HL-60 (cell line): ENCODE measurements at places on chromosomes 5 and 9.
A peak's percentile ranks its signal among the peaks of the same experiment; 100 is the strongest.

DNA sequence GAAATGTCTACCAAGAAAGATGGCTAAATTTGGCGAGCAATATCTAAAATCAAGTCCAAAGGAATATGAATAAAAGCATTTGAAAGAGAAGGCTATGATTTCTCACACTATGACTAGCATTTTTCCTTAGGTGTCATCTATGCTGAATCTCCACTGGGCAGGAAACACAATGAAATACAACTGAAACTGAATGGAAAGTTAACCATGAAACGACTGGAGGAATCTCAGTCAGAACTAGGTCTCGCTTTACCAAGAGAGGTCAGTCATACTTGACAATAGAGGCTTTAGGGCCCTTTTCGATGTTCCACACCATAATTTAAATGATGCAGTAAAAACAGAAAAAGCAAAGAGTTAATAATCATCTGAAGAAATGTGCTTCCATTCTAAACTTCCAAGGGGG lies 339.0 kb downstream of the PDE4D start:
- DNase-seq, result no peak

GRCh38 chr5:63916786-63917185 lies 45.5 kb downstream of the HTR1A start:
- no peak for DNase-seq

DNA sequence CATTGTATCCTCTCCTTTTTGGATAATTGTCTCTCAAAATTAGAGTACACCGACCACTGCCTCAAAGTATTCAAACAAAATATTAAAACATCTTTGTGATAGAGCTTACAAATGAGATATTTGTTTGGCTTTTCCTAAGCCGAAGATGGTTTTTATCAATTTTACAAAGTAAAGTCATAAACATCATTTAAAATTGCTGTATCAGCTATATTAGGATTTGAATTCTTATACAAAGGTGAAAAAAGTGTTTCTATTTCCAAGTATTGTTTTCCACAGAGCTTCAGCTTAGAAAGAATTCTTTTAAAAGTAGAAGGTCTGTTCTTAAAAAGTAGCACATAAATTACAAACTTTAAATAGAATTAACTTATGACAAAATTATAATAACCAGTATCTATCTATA lies 116.6 kb upstream of the IFNE start:
- no peak for DNase-seq

DNA sequence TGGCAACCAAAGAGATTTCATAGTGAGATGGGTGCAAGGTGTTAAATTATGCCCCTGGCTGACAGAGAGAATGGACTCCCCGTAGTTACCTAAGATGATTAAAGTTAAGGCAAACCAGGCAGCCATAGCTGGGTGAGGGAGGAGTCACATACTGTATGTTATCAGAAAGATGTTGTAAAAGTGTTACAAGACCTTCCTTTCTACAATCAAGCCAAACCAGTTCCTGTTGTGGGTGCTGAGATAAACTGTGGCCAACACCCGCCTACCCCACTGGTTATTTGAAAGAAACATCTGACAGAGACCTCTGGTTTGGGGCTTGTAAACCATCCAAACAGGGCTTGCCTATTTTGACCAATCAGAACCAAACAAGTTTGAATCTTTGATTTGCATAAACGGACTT lies 684.7 kb upstream of the NUDT12 start:
- DNase-seq, result no peak

- DNase-seq, result no peak
These were observed 286.0 kb upstream of the DAP start for GRCh38 chr5:11047030-11047429.

DNA sequence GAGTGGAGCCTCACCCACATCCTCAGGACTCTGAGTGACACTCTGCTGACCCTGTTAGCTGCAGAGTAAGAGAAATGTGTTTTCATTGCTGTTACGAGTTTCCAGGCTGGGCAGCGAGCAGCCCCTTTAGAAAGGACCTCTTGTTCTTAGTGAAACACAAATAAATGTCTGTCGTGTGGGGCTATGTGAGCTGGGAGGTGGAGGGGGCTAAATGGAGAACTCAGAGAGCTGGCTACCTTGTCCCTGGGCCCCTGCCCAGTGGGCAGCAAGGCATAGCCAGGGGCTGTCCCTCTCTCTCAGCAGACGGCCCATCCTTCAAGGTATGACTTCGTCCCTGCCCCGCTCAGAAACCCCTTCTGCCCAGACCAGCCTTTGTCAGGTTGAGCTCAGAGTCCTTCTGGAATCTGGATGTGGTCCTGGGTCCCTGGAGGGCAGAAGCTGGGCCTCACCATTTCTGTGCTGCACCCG lies 10.2 kb downstream of the DCANP1 start:
- DNase-seq, result no peak

DNA sequence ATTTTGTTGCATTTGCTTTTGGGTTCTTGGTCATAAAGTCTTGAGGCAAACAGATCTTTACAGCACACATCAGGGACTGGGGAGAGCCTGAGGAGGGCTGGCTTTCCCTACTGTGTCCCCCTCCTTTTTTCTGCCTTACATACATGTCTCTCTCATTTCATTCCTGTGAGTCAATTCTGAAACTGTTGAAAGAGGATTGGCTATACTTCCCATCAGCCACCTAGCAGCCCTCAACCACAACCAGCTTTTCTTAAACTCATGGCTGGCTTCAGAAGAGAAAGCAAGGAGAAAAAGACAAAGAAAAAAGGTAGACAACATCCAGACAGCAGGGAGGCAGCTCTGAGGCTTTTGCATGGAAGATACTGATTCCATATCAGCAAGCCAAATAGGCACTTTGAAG lies 374.8 kb upstream of the KIF2A start:
- DNase-seq, result no peak

GRCh38 chr9:17528859-17529258 lies 50.0 kb upstream of the SH3GL2 start:
- no peak for DNase-seq

DNA sequence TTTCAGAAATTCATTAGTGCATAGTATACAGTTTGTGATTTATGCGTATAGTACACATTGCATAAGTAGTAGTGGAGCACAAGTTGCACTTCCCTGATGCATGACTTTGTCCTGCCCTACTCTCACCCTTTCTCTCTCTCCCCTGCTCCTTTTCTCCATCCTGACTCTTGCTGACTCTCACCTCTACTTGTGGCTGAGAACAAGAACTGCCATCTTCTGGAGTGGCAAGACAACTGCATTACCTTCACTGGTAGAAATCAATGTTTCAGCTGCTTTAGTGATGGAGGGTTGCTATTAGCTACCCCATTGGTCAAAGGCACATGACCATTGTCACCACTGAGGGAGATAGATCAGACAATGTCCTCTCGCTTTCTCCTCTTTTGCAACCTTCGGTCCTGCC lies 26.9 kb downstream of the SPEF2 start:
- DNase-seq, result no peak

DNA sequence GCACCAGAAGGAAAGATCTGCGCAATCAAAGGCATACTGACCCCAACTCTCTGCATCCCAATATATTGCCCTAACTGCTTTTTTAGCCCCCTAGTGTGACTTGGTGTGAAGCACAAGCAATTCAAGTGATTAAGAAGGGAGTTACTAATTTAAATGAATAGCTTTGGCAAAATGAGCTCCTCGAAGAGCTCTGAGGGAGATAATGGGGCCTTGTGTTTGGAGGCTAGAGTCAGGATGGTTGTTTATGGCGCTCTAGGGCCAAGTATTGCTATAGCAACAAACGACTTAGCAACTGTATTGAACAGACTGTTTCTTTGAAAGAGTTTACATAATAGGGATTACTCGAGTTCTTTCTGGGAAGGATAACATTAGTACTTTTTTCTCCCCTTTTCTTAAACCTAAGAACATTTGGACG lies 11.5 kb upstream of the C5orf58 start:
- no peak for DNase-seq

DNA sequence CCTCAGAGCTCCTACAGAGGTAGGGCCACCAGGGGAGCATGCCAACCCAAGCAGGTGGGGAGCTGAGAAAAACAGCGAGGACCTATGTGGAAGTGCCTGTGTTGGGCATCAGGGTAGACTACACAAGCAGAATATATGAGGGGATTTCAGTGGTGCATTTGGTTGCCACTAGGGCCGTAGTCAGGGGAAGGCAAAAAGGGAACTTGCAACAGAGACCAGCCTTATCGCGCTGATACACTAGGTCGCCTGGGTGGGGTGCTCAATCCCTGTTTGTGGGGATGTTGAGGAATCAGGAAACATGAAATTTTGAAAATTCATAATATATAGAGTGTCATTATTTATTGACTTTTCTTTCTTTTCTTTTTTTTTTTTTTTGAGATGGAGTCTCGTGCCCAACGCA lies 370.9 kb upstream of the PRR16 start:
- DNase-seq, result peak; percentile 43

GRCh38 chr9:21711504-21711903 lies 90.9 kb upstream of the MTAP start:
- DNase-seq, result no peak

DNA sequence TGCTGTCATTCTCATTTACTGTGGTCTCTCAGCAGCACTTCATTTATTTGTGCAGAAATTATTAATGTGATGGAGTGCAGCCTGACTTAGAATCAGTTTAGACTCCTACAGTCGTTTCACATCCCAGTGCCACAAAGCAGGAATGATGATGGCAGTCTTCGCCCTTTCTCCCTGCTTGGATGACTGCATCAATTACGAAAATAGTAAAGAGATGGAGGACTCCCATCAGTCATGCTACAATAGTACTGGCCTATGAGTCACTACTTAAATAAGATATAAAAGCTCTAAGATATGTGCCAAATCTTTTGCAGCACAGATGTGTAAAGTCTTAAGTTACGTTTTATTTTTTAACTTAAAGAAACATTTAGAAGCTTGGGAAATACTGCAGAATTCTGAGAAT lies 263.9 kb downstream of the CHSY3 start:
- DNase-seq, result no peak

GRCh38 chr5:78550891-78551290 lies 97.7 kb downstream of the LHFPL2 start:
- DNase-seq, result no peak

DNA sequence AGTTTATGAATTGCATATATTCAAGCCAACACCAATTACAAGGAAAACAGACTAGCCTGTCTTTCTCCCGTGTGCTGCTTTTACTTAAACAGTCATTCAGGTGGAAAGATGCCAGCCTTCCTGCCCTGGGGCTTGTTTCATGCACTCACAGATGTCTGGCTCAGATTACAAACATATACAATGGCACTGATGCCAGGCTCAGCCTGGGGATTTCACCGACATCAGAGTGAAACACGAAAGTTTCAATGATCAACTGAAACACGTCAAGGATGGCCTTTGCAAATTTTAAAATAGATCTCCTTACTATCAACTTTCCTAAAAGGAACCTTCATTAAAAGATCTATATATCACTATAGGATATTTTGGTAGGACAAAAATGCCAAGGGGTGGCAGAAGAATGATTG lies 1576.5 kb downstream of the EFNA5 start:
- DNase-seq, result no peak

GRCh38 chr5:112636751-112637150 lies 100.9 kb upstream of the APC start:
- DNase-seq, result no peak

DNA sequence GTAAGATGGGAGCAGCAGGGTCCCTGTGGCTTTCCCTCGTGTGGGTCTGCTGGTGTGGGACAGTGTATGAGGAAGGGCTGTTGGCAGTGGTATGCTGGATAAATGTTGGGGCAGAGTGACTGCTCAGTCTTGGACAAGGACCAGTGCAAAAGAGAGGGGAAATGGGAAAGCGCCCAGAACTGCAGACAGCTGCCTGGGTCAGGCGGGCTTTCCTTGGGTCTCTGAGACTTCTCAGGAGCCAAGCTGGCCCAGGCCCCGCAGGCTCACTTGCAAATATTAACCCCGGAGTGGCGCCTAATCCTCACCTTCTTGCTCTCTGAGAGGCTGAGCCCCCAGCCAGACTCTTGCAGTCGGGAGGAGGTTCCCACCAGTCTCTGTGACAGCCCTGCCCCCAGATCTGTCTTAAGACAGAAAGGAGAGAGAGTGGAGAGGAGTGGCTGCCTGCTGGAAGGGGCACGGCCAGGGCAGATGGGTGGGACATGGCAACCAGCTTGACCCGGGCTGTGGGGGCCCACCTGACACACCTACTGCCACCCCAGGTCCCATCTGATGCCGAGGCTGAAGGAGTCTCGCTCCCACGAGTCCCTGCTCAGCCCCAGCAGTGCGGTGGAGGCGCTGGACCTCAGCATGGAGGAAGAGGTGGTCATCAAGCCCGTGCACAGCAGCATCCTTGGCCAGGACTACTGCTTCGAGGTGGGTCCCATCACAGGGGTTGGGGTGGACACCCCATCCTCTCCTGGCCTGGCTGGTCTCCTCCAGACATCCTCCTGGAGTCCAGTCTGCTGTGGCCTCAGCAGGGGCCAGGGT lies 105.2 kb downstream of the DAB2IP start:
- no peak for DNase-seq

DNA sequence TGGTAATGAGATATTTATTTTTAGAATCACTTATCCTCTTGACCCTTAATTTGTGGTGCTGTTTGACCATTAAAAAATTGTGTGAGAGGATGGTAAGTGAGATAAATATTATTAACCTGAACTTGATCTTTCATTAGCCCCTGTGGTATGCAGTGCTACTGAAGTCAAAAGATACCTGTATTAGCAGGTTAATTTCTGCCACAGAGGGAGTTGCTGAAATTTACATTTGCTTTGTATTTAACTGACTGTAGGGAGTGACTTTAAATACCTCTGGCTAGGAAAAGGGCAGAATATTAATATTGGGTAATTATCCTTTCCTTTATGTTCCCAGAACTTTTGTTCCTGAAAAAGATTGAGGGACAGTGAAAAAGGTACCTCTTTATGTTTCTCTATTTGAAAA lies 133.6 kb downstream of the CHSY3 start:
- DNase-seq, result no peak

DNA sequence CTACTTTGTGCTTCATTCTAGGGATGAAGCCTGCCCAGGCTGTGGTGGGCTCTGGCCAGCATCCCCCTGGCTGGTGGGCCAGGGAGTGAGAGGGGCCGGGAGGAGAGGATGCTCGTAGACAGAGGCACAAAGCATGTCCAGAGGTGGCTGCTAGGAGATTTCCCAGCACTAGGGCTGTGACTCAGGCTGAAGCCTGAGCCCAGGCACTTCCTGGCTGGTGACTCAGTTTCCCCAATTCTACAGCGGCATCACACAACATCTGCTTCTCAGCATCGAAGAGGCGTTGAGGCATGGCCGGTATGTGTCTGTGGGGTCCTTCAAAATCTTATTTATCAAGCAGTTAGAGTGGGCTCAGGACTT lies 55.6 kb downstream of the DUSP1 start:
- DNase-seq, result no peak

DNA sequence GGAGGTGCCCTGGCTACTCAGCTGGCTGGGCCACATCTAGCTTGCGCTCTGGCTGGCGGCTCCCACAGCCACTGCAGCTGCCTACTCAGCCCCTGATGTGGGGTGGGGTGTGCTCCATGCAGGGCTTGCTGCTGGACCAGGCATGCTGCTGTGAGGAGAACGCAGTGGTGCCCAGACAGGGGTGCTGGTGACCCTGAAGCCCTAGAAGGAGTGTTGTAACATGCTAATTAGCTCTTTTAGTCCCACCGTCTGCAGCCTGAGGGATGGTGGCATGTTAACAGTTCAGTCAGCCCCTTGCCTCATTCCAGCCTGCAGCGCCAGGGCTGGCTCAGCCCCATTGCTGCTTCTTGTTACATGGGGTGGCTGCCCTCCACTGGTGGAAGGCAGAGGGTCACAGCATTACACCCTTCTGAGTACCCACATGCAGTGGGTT lies 642.3 kb downstream of the DMRTA1 start:
- no peak for DNase-seq
